ENCODE measurements at places on chromosomes 4 and X.

GRCh38 chrX:41481264-41482109 lies 34.3 kb downstream of the NYX start:
- DNase-seq, result no peak

- DNase-seq, result peak; percentile 72
Measured at GRCh38 chrX:19791562-19791961, 95.8 kb downstream of the SH3KBP1 start.

GRCh38 chr4:85165808-85166207 lies 199.3 kb upstream of the WDFY3 start:
- DNase-seq, result no peak

DNA sequence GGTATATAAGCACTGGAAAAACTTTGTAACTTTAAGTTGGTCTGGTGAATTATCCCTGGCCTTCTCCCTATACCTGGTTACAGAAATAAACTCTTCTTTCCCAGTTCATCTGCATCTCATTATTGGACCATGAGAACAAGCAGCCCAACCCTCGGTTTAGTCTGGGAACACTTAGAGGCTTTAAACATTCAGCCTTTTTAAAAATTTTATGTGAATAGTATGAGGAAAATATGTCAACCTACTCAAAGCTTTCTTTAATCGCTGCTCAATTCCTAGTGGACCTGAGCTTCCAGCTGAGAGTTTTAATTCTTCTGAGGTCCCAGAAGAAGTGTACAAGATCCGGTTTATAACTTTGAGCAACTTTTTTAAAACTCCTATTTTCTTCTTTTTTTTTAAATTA lies 358.6 kb upstream of the NOCT start:
- no peak for DNase-seq
